ENCODE measurements at places on chromosomes 11 and 22.

DNA sequence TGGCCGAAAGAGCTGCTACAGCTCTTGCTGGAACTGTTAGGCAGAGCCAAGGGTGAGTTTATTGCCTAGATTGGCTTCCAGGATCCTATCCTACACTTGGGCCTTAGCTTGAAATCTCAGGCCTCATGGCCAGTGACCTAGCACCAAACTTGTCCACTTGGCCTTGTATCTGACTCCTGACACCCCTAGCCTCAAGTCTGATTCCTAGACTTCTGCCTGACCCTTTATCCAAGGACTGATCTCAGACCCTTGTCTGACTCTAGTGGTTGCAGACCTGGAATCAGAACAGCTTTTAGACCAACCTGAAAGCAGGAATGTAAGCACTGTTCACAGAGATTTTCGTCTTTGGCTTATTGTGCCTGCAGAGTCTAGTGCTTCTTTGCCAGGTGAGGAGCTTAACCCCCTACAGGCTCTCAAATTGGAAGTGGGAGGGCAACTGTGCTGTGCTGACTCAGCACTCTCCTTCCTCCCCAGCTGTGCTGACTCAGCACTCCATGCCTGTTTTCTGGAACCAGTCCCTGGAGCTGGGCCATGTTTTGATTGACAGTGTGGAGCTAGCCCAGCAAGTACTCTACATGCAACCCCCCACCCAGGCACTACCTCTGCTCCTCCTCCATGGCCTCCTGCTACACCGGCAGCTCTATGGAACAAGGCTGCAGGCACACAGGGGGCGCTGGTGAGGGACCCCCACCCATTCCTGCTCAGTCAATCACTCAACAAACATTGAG, 35.1 kb downstream of the RRP8 start:
- DNase-seq: no peak

- no peak for DNase-seq
Measured at GRCh38 chr11:127037596-127037995, 37.0 kb upstream of the KIRREL3 start.

GRCh38 chr22:45671783-45672563, at the start of gene ATXN10:
Gene ATXN10 (plus strand): TSS chr22:45671834. CDS start chr22:45672064, 230 bp downstream.
- peak; percentile 26 for DNase-seq

DNA sequence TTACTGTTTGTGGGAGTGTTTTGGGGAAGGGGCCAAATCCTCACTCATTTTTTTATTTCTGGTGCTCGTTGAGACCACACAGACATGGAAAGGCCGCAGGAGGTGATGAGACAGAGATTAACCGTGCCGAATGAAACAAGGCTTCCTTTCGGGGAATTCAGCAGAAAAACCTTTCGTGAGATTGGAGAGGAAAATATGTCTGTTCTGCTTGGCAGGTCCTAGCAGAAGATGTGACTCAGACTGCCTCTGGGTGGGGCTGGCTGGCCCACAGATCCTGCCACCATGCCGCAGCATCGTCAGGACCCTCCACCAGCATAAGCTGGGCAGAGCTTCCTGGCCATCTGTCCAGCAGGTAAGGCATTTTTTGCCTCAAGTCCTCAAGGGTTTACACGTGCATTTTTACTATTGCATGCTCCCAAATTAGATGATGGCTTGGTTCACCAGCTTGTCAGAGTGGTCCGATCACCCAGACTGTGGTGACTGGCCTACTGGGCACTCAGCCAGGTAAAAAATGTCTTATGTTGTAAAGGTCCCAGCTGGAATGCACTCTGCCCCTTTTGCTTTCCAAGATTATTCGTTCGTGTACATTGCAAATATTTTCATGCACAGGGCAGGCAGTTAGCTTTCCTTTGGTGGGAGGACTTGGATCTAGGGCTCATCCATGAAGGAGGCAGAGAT, 1.5 kb downstream of the DDB2 start:
- peak; percentile 38 for DNase-seq

- DNase-seq: no peak
Measured at GRCh38 chr11:113091481-113091780, 130.2 kb downstream of the NCAM1 start.

- DNase-seq: no peak
Measured at GRCh38 chr11:95444309-95445241, 213.6 kb upstream of the SESN3 start.

- DNase-seq: no peak
Measured at GRCh38 chr11:118008271-118008911, 22.2 kb downstream of the IL10RA start.

GRCh38 chr11:32437495-32438345, 2.4 kb upstream of the WT1 start:
- no peak for DNase-seq

DNA sequence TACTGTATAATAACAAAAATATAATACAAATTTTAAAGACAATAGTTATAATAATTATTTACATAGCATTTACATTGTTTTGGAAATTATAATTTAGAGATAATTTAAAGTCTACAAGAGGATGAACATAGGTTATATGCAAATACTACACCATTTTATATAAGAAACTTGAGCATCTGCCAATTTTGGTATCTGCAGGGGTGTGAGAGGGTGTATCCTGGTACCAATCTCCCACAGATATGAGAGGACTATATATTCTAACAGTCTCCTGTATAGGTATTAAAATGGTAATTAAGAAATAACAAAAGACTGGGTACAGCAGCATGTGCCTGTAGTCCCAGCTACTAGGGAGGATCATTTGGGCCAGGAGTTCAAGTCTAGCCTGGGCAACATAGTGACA, 134.4 kb downstream of the APOL5 start:
- no peak for DNase-seq

GRCh38 chr11:13875643-13876042, 86.9 kb upstream of the SPON1 start:
- DNase-seq: no peak

GRCh38 chr11:70915158-70915985, 337.0 kb downstream of the SHANK2 start:
- no peak for DNase-seq

- no peak for DNase-seq
Measured at GRCh38 chr11:115054570-115055538, 376.5 kb downstream of the NXPE2 start.

- DNase-seq: no peak
Measured at GRCh38 chr11:128496692-128497060, 90.7 kb downstream of the ETS1 start.

- DNase-seq: no peak
Measured at GRCh38 chr11:61392981-61393595, 701 bp downstream of the TMEM216 start.

DNA sequence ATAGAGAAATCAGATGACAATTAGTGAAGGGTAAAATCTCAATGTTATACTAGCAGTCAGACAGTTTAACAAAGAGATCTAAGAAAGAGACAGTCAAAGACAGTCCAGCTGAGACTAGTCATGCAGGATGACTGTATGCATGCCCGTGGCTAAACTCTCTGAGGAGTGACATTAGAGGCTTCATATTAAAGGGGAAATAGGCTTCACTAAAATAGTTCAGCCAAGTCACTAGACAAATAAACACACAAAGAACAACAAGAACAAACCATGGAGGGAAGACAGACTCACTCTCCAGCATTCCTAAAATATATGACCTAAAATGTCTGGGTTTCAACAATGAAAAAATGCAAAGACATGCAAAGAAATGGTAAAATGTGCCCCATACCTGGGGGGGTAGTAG, 18.6 kb upstream of the APLNR start:
- no peak for DNase-seq

DNA sequence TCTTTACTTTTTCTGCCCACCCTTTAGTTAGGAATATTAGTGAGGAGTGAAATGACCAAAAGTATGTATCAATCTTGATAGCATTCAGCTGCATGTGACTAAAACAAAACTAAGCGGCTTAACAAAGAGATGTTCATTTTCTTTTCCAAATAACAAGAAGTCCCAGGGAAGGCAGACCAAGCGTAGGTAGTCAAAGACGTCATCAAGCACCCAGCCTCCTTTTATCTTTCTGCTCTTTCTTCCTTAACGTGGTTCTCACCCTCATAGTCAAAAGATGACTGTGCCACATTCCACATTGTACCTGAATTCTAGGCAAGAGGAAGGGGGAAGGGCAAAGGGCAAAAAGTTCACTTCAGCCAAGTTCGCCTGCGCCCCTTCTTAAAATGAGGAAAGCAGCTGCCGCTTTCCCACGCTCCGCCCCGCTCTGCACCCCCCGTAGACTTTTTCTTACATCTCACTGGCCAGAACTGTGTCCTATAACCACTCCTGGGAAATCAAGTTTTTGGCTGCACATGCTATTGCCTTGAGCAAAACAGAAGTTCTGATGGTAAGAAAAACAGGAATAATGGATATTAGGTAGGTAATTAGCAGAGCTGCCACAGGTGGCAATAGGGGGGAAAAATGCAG, 14.6 kb upstream of the PGM2L1 start:
- no peak for DNase-seq

DNA sequence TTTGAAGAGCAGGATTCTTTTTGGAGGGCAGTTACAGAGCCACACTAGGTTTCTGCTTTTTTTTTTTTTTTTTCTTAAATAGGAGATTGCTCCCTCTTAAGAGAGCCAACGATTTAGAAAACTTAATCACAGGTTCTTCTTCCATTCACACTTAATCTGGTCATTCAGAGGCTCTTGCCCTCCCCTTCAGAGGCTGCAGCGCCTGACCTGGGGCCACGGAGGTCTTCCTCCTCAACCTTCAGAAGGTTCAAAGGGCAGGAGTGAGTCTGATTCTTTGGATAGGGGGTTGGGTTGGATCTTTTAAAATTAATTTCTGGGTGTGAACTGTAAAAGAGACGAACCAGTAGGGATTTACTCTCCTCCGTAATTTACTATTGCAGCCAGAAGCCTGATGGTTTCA, 57.1 kb downstream of the ZNRF3 start:
- no peak for DNase-seq

DNA sequence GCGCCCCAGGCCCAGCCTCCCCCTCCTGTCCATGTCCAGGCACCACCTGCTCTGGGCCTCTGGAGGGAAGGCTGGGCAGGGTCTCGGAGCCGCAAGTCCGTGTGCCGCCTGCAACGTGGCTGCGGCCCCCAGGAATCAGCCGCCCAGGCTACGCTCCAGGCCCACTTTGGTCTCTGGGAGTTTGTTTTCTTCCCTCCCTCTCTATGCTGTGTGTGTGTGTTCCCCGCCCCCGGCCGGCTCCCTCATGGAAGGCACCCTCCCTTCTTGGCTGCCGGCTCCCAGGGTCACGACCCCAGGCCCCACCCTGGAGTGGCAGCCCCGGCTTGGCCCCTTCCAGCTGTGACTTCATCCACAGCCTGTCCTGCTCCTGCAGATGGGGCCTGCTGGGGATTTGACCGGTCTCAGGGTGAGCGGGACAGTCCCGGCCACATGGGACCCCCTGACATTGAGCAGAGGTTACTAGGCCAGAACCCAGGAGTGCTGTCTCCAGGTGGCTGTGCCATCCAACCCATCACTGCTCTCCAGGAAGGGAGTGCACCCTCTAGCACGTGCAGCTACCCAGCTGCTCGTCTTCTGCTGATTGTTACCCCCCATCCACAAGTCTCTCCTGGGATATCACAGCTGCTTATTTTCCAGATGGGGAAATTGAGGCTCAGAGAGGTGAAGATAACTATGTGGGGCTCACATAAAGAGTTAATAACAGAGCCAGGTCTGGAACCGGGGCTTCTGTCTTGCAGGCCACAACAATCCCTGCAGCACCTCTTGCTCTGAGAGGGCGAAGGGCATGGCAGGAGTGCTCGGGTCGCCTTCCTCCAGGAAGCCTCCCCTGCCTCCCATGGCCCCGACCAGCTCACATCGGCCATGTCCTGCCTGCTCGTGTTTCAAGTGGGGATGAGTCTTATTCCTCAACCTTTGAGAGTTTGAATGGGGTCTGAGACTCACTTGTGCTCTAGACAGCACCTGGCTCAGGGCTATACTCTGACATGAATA, 2.8 kb upstream of the LIF start:
- DNase-seq: no peak

DNA sequence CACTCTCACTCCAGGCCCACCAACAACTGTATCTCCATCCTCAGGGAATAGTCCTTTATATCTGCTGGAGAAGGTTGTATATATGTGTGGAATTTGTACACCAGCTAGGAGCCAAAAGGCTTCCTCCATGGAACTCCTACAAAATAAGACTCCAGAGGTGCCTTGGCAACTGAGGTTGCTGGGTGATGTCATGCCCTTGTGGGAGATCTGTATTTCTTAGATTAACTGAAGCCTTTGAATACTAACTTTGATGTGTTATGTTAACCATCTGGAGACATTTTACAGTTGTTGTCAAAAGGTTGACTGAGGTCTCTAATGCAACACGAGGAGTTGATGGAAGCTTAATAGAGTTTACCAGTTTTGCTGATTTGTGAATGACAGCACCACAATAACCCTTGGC, 139.5 kb upstream of the TTC12 start:
- DNase-seq: no peak

GRCh38 chr11:108392353-108392752, 75.0 kb downstream of the C11orf65 start:
- no peak for DNase-seq

DNA sequence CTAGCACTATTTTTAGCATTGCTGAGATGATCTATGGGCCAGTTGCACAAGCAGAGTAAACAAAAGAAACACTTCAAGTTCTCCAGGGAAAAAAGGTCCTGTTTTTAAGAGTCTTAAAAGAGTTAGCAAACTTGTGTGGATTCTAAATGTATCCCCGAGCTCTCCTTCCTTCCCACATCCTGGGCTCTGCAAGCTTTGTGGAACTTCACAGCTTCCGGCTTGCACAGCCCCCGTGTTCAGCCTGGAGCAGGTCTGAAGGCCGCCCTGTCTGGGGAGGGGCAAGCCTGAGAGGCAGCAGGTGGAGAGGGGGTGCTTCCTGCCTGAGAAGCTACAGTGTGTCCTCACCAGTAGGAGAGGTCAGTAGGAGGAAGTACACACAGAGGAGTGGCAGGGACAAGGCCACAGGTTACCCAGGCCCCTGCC, 35.1 kb upstream of the SUSD2 start:
- no peak for DNase-seq

DNA sequence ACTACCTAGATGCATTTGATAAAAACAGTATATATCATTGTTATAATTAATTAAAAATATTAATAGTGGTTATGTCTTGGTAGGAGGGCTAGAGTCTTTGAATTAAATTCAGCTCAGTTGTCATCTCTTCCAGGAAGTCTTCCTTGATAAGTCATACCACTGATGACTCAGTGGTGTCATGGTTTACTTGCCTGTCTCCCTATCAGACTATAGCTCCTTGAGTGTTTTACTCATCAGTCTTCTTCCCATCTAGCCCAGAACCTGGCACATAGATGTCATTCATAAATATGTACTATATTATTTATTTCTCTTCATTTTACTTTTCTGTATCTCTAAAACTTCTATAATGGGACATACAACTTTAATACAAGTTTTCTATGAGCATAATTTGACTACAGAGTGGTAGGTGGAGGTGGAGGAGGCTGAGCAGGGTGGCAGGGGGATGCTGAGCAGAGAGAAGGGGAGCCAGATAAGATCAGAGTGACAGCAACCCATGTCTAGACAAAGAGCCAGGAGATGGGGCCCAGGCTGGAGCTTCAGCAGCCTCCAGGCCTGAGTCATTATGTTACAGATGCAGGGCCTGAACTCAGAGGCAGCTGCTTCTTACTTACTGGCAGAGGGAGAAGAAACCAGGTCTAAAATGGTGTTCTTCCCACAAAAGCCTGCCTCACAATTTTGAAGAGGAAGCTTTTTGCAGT, 82.3 kb upstream of the PHOX2A start:
- DNase-seq: no peak

GRCh38 chr11:109648804-109649203, 226.8 kb downstream of the C11orf87 start:
- no peak for DNase-seq

- no peak for DNase-seq
Measured at GRCh38 chr11:17887779-17888178, 125.1 kb downstream of the SERGEF start.

- no peak for DNase-seq
Measured at GRCh38 chr11:118304227-118304567, 333 bp upstream of the CD3E start.

GRCh38 chr11:60343094-60343704, 16.1 kb downstream of the MS4A6E start:
- no peak for DNase-seq

Measured in activated CD4-positive, CD25-positive, alpha-beta regulatory T cell treated with anti-CD3 and anti-CD28 coated beads, Interleukin-2, amount 50 U/mL, for 16 hours (primary cell).